Stimulated activated memory B cell treated with anti-CD40 and anti-IgM and Interleukin-4, amounts not matched to agents 10 μg/mL and 1 μg/mL and 100 μg/mL, for 72 hours (primary cell): ENCODE measurements at places on chromosomes 6 and 20.

DNA sequence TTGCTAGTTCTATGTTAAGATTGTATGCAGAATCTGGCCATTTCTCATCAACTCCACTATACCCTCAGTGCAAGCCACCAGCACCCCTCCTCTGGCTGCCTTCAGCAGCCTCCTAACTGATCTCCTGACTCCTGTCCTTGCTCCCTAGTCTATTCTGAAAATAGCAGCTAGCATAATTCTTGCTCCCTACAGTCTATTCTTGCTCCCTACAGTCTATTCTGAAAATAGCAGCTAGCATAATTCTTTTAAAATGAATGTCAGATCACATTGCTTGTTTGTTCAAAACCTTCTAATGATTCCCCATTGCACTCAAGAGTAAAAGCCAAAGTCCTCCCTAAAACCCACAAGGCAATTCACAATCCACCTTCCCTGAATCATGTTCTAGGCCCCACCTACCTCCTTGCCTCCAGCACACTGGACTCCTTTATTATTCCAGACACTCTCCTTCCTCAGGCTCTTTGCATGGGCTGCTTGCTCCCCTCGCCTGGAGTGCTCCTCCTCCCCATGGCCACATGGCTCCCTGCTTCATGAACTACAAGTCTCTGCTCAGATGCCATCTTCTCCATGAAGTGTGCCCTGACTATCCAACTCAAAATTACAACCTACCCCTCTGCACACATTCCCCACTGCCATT lies 164.2 kb upstream of the TNFAIP3 start:
- ATAC-seq, result no peak

- peak; percentile 36 for ATAC-seq
Measured at GRCh38 chr20:53281557-53282117, 309.5 kb downstream of the TSHZ2 start.

DNA sequence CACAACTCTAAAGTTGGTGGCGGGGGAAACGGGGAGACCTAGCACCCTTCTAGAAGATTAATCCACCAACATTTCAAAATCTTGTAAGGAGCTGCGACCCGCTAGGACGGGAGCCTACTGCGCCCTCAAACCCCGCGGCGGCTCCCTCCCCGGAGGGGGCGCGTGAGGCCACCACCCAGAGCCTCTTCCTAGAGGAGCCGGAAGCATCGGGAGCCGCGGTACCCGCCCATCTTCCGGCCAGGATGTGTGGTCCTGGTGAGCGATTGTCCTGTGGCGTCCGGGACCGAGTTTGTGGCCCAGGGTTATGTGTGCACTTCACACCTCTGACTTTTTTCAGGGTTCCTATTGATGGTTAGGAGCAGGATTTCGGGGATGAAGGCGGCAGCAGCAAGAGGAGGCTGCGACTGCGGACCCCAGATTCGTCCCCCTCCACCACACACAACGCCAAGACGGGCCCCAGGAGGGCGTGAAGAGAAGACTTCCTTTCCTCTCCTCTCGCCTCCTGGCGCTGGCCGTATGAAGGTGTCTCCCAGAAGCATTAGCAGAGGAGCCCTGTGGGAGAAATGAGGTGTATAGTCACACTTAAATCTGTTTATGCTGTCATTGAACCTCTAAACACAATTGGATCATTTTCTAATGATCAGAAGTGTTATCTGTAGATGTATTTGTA lies 10.7 kb downstream of the ZNF165 start:
- no peak for ATAC-seq

DNA sequence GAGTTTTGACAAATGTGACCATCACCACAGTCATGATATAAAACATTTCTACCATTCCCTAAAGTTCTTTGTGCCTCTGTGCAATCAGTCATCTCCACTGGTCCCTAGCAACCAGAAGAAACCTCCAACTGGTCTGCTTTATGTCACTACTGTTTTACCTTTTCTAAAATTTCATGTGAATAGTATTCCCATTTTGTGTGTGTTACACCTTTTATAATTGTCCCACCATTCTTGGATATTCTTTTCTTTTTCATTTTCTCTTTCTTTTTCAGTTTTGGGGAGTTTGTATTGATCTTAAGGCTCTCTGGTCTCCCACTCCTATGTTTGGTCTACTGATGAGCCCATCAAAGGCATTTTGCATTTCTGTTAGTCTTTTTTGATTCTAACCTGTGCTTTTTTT lies 95.4 kb downstream of the NCOA3 start:
- ATAC-seq, result no peak

DNA sequence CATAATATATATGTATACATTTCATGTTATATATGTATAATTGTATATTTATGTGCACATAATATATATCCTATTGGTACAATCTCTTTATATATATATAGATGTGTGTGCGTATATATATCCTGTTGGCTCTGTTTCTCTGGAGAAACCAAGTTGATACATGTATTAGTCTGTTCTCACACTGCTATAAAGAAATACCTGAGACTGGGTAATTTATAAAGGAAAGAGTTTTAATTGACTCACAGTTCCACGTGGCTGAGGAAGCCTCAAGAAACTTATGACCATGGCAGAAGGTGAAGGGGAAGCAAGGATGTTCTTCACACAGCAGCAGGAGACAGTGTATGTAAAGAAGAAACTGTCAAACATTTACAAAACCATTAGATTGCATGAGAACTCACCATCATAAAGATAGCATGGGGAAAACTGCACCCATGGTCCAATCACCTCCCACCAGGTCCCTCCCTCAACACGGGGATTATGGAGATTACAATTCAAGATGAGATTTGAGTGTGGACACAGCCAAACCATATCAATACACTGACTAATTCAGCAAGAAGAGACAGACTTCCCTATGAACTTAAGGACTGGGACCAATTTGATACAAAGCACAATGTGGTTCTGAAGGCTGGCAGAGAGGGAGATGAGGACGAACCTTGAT lies 14.0 kb downstream of the CST3 start:
- ATAC-seq, result no peak

DNA sequence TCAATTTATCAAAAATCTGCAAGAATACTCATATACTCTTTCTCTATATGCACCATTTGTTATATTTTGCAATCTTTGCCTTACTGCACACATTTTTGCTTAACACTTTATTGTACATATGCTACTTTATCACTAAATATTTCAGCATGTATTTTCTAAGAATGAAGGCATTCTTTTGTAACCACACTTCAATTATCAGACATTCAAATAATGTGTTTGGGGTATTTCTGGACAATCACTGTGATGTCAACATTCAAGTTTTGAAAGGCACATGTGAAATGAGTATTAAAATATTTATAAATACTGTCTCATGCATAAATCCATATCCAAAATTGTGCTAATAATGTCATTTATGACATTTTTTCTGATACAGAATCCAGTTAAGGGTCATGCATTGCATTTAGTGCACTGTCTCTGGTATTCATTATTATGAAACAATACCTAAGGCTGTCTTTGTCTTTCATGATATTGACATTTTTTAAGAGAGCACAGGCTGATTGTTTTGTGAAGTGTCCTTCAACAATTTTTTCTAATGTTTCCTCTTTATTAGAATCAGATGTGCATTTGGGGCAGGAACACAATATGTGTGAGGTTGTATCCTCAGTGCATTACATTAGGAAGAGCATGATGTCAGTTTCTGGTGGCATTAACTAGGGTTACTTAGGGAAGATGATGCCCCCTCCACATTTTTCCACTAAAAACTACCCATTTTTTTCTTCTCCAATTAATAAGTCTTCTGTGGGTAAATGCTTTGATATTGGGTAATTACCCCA lies 105.7 kb downstream of the MTFR2 start:
- ATAC-seq, result no peak

DNA sequence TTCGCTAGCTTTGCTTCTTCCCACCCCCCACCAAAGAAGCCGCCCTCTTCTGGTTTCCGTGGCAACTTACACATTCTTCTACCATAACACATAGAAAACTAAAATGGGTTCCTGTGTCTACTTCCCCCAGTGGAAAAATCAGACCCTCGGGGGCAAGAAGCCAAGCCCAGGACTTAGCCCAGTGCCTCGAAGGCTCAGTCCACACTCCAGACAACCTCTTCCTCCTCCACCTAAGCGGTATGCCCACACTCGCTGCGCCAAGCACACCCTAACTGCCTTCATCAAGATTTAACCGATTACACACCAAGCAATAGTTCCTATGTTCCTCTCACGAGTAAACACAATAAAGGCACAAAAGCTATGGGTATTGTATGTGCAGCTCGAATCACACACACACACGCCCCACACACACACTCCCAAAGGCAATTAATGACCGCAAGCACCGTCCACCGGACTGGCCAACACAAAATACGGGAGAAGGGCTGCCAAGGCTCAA lies 537 bp downstream of the PPIL4 start:
- ATAC-seq, result peak; percentile 42
